ENCODE measurements at places on chromosomes 11 and 22.
A peak's percentile ranks its signal among the peaks of the same experiment; 100 is the strongest.

DNA sequence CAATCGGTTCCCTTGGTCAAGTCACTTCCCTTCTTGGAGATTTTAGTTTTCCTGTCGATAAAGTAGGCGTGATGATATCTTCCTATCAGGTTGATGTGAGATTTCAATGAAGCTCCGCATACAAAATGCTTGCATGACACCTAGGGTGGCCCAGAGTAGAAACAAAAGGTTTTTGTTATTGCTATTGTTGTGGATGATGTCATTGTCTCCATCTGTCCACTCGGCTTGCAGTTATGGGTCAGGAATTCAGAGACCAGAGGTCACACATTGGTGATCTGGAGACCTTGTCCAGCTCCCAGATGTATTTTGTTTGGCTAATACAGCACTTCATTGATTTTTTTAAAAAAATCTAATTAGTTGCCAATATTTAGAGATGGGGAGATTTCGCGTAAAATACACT lies 382.1 kb downstream of the MN1 start:
- DNase-seq: peak; percentile 20

DNA sequence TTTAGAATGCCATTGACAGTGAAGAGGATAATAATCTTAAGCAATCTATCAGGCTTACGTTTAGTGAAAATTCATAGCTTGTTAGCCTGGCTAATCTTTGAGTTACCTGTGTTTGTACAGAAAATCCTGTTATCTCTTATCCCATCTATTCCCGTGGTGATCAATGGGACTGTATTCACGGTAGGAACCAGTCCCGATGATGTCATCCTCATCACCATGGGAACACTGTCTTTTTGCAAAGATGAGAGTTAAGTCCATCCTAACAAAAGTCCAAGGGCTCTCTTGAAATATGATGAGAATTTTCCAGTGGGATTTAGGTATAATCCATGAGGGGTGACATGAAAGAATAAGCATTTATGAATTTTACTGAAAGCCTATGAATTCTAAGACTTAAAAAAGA lies 762.2 kb downstream of the ETS1 start:
- DNase-seq: no peak

- no peak for DNase-seq
These were observed 86.3 kb upstream of the PHOX2A start for GRCh38 chr11:72330131-72330727.

DNA sequence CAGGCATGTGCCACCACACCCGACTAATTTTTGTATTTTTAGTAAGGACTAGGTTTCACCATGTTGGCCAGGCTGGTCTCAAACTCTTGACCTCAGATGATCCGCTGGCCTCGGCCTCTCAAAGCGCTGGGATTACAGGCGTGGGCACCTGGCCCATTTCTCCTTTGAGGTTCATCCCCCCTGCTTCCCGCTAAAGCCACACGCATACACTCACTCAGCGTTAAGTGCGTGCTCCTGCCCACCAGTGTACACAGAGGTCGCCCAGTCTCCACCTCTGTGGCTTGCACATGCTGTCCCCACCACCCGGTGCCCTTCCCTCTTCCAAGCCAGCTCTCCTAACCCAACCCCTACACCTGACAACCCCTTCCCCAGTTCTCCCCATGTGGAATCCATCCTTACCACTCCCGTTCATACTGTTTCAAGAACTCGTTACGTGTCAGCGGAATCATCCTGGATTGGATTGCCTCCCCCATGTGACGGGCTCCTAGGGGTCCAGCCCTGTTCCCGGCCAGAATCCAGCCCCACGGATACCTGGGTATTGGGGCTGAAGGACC lies 15.7 kb upstream of the CYTH4 start:
- DNase-seq: no peak

DNA sequence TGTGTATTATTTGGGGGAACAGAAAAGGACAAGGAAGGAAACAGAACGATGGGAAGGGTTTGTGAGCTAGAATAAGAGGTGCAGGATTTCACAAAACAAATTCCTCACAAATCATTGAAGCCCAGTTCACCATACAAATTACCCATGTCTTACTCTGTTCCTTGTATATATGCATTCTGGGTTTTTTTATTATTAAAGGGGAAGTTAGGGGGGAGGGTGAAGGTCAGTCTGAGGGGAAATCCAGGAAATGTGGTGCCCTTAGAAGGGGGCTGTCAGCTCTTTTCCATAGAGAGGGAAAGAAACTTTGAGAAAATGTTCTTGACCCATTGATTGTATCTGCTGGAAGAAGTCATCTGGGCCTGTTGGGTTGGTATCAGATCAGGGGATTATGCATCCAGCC lies 90.8 kb downstream of the RNF169 start:
- DNase-seq: no peak

DNA sequence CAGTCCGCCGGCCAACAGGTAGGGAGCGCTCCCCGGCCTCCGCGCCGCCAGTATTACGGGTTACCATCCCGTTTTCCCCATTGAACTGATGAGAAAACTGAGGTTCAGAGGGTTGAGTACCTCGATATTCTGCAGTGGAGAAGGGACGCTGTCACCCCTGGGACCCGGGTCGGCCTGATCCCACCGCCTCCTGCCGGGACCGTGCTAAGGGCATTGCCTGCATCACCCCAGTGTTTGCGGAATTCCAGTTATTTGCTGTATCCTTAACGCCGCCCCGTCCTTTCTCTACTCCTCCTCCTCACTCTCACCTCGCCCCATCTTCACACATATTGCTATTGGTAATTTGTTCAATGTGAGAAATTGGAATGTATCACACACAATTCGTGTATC lies 370 bp upstream of the A4GALT start:
- DNase-seq: no peak

- no peak for DNase-seq
These were observed 424.9 kb upstream of the CCDC90B start for GRCh38 chr11:83711106-83711527.

GRCh38 chr11:122656073-122656630 lies 630 bp downstream of the UBASH3B start:
- DNase-seq: no peak

GRCh38 chr11:9351321-9351881 lies 33.1 kb upstream of the IPO7 start:
- no peak for DNase-seq

All from brain microvascular endothelial cell (primary cell).